ENCODE measurements at places on chromosomes 6 and 20.

DNA sequence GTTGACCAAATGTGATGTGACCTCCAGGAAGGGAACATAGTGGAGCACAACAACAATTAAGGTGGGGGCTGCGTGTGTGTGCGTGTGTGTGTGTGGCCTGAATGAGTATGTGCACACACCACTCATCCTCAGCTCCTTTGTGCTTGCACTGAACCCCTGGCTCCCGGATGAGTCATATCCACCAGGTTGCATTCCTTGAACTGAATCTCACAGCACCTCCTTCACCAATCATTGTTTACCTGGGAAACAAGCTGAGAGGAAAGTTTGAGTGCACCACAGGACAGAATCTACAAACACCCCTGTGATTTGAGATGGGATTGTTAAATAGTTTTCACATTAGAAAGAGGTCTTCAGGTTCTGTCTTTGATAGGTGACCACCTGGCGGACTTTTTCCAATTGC lies 33.7 kb upstream of the GPR6 start:
- no peak for DNase-seq

DNA sequence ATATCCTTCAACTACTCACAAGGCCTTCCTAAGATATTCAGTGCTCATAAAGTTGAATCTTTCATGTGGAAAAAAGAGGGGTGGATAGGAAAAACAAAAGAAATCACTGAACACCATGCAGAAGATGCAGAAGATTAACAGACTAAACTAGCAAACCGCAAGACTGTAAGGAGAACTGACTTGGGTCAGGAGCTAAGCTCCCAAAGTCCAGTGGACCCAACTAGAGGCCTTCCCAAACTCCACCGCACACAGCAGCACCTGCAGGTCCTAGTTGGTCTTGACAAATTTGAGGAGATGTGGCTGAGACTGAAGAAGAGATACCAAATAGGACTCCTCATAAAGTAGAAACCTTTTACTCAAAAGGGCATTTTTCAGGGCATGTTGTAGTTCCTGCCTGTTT lies 3.3 kb downstream of the RIPK1 start:
- DNase-seq = no peak

DNA sequence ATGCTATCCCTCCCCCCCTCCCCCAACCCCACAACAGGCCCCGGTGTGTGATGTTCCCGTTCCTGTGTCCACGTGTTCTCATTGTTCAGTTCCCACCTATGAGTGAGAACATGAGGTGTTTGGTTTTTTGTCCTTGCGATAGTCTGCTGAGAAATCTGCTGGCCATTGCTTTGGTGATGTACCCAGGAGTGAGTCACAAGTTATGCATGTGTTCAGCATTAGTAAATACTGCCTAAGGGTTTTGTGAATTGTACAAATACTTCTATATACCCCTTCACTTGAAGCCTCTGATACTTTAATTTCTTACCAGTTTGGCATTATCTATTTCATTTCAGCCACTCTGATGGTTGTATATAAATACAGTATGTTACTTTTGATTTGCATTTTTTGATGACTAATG lies 711.3 kb upstream of the GJE1 start:
- no peak for DNase-seq

DNA sequence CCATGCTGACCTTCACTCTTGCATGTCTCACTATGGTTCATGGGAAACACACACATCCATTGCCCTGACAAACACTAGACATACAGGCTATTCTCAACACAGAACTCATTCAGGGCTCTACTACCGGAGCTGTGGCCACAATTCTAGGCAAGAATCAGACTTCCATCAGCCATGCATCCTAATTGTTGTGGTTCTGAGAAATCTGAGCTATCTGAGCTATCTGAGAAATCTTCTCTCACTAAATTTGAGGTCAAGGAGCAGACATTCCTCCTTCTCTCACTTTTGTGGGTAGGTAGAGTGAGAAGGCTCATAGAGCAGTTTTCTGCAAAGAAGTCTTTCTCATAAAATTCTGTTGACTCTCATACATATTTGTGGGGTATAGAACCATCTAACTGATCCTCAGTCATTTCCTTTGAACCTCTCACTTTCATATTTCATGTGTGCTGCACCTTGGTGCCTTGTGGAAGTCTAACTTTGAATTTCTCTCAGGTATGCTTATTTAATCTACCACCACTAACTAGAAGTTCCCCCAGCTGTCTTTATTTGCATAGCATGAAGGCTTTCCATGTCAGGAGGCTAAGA lies 43.6 kb downstream of the ADGRF1 start:
- DNase-seq = no peak

DNA sequence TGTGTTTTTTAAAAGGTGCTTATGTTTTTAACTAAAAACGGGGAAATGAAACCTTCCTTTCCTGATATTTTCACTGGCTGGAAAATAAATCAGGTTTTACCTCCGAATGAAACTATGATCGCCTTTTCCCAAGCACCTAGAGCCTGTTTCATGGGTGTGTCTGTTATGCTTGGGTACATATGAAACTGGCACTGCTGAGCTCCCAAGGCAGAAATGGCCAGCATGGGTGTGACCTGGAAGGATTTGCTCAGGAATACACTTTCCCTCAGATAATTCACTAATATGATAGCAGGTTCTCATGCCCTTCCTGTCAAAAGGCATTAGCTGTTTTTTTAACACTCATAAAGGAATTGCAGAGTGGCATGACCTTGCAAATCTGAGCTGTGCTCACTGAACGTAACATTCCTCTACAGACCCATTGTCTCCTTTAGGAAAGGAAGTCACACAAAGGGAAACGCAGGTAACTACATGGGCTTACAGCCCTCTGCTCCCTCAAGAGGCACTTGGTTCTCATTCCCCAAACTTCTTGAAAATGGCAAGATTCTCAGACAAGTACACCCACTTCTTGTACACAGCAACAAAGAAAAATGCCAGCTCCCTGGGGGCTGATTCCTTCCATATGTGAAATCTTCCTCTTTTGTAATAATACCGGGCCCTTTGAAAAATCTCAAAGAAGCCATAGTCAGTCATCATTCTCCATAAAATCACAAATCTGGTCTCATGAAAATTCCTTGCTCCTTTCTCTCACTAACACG lies 72.7 kb downstream of the METTL24 start:
- DNase-seq = no peak

DNA sequence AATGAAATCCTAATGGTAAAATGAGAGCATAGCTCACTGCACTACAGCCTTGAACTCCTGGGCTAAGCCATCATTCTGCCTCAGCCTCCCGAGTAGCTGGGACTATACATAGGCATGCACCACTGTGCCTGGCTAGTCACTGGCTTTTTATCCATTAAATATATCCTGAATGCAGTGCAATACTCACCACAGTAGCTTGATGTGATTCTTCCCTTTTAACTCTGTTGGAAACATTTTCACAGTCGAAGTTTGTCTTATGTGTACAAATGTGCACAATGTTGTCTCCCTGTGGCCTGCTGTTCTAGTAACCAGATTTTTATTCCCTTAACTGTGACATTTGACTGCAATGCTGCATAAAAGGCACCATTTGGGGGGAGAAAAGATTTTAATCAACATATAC lies 56.7 kb downstream of the TRMT6 start:
- no peak for DNase-seq

GRCh38 chr6:113894712-113895674 lies 37.8 kb downstream of the MARCKS start:
- DNase-seq = no peak
